ENCODE measurements at places on chromosomes 6 and 20.

GRCh38 chr20:16437387-16437996, 135.8 kb downstream of the KIF16B start:
- no peak for DNase-seq

DNA sequence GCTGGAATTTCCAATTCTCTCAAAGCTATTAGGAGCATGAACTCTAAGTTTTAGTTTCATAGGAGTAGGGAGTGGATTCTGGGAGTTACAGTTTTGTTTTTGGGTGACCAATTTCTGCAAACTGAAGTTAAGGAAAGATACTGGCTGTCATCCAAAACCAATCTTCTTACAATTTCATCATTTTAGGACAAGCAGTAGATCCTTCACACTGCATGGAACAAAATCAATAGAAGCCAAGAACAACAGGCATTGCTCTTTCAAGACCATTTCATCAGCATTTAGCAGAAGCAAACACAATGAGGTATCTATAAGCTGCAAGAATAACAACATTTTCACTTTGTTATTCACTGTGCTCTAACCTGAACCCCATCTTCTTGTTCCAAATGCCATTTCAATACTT, 173.0 kb downstream of the GMDS start:
- DNase-seq: no peak

DNA sequence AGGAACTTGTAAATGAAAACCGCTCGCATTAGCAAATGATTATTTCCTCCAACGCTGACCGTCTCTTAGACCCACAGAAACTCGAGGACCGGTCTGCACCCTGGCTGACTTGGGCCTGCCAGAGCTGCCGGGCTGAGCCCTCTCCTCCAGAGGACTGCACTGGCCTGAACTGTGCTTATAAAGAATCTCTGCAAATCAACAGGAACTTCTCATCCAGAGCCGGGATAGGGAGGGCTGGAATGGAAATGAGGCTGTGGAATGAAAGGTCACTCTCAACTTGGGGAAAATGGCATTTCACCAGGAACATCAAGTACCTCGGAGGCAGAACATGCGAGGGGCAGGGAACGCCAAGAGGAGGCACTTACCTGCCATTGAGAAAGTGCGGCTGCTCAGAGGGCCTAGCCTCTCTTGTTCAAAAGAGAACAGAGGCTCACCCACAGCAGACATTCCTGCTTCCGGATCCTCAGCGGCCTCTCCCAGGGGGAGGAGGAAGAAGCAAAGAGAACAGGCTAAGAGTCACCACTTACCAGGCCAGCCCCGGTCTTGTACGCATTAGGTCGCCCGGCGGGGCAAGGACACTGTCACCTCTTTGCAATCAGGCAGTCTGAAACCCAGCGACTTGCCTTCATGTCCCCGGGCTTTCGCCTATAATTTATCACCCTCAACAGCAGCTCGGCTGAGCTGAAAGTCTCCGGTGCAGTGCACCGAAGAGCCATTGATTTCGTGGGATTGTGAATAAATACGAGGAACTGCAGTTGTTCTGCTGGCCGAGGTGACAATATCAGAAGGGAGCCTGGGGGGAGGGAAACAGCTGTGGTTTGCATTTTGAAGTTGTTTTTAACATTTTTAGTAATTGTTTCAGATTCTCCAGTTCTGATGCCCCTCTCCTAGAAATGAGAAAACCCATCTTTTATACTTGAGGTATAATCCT, 37.6 kb downstream of the ZMYND8 start:
- DNase-seq: peak; percentile 57

GRCh38 chr6:21666201-21666691, 72.7 kb downstream of the SOX4 start:
- peak; percentile 48 for DNase-seq

DNA sequence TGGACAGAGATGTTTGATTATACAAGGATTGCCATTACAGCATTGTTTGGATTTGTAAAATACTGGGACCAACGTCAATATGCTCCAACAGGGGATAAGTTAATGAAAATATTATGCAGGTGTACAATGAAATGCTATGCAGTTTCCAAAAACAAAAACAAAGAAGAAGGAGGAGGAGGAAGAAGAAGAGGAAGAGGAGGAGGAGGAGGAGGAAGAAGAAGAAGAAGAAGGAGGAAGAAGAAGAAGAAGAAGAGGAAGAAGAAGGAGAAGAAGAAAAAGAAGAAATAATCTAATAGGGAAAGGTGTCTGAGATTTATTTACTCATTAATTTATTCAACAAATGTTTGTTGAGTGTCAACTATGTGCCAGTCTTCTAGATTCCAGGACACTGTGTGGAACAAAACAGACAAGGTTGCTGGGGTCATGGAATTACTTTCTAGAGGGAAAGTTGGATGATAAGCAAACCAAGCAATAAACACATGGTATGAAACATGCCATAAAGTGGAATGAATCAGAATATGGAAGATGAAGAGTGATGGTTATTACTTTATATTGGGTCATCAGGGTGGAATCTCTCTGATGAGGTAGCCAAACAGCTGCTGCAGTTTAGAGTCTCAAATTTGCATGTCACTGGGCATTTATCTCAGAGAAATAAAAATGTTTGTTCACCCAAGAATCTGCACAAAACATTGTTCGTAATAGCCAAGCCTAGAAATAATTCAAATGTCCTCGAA, 6.3 kb upstream of the TRIM27 start:
- DNase-seq: no peak

DNA sequence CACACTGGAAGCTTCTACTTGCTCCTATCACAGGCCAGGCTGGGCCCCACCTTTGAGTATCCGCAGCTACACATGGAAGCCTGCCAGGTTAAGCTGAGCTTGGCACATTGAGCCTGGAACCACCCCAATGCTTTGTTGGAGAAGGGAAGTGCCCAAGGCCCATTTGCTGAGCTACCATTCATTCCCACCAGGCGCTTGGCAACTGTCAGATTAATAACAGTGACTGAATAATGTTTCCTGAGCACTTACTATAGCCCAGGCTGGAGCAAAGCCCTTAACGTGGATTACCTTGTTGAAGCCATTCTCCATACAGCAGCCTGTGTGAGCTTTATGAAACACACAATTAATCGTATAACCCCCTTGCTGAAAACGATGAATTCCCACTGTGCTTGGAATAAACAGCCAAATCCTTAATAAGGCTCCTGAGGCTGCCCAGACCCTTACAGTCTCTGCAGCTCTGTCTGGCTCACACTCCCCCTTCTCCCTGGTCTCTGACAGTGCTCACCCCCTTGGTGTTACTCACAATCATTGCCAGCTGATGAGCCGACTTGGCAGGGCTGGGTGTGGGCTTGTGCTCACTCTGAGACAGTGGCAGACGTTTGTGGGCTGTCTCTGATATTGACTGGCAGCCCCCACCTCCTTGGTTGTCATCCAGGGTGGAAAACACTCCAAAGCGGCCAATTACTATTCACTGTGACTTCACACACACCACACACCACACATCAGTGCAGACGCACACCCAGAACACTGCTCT, 357.1 kb downstream of the MAFB start:
- DNase-seq: no peak

GRCh38 chr6:64497634-64498033, 862.0 kb downstream of the PHF3 start:
- no peak for DNase-seq

GRCh38 chr6:147707524-147707923, 199.0 kb downstream of the SAMD5 start:
- no peak for DNase-seq

DNA sequence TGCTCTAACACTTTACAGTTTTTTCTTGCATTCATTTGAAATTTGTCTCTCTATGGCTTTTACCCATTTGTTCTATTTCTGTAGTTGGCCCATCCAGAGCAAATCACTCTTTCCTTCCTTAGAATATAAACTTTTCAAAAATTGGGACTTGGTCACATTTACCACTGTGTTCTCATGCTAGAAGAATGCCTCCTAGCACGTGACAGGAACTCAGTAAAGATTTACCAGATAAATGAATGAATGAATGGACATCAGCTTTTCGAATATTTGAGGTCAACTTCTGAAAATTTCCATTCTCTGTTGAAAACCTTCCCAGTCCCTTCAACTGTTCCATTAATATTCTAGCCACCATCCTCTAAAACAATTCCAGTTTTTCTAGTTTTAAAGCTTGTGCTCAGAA, 294.5 kb downstream of the CD83 start:
- DNase-seq: no peak

DNA sequence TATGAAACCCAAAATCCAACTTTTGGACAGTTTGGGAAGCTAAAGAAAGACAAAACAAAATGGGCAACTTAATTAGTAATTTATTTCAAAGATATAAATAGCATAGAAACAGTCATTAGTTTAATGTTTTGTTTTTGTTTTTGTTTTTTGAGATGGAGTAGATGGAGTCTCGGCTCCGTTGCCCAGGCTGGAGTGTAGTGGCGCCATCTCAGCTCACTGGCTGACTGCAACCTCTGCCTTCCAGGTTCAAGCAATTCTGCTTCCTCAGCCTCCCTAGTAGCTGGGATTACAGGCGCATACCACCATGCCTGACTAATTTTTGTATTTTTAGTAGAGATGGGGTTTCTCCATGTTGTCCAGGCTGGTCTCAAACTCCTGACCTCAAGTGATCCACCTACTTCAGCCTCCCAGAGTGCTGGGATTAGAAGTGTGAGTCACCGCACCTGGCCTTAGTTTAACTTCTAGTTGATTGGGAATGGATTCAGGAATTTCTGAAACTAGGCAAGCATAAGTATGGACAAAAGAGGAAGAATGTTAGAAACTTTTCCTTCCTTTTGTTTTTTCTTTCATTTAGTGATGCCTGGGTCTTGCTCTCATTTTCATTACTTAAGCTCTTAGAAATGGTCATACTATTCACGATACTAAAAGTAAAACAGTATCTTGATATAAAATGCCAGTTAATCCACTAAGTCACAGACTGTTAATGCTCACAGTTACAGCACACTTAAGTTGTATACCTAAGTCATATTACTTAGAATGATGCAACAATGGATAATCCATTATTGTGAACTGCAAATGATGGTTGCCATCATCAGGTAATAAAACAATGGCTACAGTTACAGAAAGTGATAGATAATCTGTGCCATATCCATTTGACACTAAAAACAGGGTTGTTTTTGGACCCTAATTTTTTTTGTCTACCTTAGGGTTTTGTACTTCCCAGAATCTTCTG, 8.2 kb downstream of the SENP6 start:
- no peak for DNase-seq

DNA sequence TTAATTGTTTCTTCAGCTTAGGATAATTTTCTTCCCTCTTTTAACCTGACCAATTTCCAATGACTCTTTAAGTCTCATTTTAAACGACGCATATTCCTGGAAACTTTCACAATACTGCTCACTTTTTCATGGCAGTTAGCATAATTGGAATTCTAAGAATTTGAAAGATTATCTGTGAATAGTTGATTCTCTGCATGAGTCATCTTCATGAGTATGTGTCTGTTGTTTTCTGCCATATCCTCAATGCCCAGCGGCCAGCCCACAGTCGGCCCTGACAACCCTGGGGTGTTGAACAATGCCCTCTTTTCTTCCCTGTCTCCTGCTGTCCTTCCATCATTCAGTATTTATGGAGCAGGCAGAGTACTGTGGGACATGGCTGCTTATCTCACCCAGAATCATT, 554.2 kb downstream of the CDH26 start:
- DNase-seq: peak; percentile 72

DNA sequence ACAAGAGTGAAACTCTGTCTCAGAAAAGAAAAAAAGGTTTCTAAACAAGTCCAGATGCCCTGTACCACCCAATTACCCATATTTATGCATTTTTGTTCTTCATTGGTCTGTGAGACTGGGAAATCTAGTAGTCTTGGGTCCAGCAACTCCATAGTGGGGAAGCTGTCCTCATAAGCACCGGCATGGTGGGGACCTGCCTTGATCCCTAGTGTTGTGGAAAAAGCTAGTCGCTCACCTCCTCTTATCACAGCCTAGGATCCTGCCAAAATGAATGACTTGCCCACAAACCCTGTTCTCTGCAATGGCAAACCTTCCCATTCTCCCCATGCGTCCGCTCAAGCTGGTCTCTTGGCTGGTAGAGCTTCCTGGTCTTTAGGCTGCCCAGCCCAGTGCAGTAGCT, 38.3 kb upstream of the GABRR1 start:
- DNase-seq: no peak

DNA sequence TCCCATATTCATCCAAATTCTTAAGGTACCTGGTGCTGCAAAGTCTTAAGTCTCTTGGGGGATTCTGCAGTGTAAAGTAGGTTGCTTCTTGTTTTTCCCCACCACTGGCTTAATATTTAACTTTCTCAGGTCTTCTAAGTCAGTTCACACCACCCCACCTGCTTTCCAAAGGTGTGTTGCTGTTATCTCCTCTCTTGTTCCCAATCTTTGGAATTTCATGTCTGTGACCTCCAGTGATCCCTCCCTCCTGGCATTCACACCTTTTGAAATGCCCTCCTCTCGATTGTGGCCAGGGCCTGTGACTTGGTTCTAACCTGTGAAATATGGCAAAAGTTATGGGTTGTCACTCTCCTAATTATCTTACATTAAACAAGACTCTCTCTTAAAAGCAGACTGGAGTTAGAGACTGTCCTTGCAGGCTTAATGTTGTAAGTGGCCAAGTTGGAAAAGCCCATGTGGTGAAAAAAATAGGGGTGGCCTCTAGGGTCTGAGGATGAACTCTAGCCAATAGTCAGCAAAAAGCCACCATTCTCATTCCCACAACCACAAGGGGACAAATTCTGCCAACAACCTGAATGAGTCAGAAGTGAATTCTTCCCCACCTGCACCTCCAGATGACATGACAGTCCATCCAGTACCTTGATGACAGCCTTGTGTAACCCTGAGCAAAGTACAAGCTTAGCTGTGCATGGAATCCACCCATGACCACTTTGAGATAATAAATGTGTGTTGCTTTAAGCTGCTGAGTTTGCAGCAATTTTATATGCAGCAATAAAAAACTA, 45.1 kb downstream of the ADGRF1 start:
- no peak for DNase-seq

DNA sequence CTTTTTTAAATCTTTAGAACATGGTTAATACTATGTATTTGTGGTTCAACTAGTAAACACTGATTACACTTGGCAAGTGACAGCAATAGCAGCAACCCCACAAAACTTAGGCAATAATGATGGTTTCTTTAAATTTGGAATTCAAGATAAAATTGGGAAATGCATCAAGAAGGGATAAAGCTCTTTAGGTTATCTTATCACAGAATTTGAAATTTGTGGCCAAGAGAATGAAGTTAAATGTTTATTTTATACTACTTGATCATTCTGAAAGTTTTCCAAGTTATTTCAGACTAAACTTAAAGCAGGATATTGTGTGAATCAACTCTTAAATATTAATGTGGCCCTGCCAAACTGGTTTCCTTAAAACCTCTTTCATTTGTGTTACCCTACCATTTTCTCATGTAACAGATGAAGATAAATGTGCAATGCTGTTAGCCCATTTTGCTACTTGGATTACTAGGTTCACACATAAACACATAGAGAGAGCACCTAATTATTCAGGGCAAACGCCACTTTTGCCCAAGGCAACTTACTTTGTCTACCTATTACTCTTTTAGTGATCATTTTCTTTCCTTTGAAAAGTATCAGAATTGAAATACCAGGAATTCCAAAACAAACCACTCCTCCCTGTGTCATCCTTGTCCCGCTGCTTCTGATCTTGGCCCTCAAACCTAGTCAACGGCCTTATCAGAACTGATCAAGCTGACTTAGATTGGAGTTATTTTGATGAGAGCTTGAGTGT, 186.7 kb upstream of the TENT5A start:
- DNase-seq: no peak

- DNase-seq: no peak
These were observed 63.3 kb downstream of the PSMB1 start for GRCh38 chr6:170489836-170490235.
